Daoy (cell line): ENCODE measurements at places on chromosomes 5 and 9.

DNA sequence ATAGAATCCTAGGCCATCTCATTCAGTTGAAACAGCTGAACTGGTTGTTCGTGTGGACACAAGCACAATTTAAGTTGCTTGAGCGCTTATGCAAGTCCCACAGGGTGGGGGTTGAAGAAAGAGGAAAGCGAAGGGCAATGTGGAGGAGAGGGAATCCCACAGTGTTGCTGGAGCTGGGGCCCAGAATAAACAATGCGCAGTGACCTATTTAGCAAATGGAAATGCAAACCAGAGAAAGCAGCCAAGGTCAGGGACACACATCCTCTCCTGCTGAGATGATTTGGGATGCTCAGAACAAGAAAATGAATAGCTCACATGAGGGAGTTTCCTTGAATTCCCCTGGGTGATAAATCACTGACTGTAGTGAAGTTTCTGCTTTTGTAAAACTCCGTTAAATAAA lies 838.3 kb downstream of the TLE4 start:
- no peak for DNase-seq

DNA sequence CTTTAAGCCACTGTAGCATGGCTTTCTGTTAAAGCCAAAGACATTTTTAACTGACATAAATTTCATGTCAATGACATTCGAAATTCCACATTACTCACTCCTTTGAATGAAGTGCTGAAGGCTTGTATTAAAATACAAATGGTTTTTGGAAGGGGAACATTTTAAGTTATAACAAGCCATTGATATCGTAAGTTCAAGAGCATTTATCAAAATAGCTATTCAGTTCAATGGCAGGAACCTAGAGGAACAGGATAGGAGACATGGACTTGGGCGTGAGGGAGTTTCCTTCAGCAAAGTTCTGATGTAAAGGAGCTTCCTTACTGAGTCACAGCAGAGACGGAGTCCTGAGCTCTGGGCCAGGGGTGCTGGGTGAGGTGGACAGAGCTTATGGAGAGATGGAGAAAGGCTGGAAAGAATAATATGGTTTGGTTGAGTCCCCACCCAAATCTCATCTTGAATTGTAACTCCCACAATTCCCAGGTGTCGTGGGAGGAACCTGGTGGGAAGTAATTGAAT lies 631.8 kb downstream of the BNC2 start:
- no peak for DNase-seq

DNA sequence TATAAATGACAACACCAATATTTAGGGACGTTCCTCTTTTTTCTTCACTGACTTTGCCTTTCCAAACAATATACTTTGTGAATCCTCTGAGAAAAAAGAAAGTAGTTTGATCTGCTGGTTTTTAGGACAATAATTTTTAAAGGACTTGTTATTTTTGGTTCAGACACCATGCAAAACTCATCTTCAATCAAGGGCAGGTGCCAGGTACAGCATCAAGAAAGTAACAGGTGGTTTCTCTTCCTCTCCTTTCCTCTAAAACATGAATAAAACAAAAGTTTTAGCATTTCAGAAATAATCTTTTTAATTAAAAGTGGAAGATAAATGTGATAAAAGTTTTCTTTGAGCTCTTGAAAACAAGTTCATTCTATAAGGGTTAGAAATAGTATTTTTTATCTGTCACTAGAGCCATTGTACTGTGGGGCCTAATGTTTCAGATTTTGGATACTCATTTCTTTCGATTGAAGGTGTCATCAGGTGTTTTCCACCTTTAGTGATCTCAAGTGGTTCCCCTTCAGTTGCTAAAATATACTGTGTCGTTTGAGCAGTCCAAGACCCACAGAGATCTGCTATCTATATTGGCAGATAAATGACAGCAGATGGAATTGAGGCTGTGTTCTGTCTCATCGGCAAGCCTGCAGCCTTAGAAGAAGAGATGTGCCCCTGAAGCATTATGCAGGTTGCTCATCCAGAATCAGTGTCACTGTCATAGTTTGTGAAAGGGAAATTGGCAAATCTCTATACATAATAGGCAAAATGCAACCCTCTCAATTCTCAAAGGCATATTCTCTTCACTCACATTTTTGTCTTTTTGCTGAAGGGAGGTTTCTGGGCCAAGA lies 499.7 kb downstream of the PDE4D start:
- DNase-seq, result no peak

- DNase-seq, result no peak
These were observed 304.5 kb downstream of the TRPM3 start for GRCh38 chr9:70816891-70817290.

GRCh38 chr9:135840539-135840938 lies 66.8 kb downstream of the CAMSAP1 start:
- no peak for DNase-seq

DNA sequence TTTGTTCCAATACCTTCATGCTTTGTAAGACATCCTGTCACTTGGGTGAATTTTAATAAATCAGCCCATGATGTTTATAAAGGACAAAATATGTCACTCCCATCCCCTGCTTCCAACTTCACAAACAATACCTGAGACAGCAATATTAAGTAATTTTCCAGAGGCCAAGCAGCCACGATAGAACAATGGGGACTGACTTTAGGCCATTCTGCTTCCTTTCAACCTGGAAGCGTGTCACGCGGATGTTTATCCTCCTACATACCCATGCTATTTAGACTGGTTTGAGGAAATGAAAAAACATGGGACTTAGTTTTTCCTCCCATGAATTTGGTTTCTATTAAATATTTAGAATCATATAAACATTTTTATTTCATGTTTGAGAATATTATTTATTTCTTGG lies 82.9 kb downstream of the GRAMD2B start:
- no peak for DNase-seq

GRCh38 chr9:92077888-92078287 lies 37.3 kb downstream of the SPTLC1 start:
- no peak for DNase-seq

DNA sequence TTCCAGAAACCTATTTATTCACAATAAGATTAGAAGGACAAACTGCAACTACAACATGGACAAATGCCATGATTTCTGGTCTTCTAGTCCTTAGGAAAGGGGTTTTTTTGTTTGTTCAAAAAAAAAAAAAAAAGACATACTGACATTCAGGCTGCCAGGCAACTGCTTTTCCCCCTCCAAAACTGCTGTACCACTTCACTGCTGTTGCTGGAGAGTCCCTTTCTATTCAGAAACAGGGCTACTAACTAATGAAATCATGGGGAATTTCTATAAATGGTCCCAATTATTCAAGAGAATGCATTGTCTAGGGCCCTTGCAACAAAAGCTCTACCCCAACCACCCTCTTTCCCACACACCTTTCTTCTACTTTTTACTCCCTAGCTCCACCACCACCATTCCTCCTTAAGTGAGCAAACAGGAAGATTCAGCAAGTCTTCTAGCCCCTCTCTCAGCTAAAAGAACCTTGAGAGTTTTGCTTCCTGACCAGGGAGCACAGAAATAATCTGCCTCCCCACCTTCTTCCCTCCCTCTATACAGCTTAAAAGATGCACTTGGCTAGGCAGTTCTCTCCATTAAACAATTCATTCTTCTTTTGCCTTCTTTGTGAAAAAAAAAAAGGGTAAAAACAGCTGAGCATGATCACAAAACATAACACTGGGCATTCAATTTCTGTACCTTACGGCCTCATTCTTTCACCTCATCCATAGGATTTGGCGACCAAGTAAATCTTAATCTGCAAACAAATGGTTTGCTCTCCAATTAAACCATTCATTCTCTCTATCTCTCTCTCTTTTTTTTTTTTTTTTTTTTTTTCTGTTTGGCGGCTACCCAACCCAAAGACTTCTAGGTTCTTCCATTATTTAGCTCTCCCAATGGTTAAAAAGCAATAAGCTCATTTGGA lies 13.8 kb downstream of the ZNF608 start:
- no peak for DNase-seq

DNA sequence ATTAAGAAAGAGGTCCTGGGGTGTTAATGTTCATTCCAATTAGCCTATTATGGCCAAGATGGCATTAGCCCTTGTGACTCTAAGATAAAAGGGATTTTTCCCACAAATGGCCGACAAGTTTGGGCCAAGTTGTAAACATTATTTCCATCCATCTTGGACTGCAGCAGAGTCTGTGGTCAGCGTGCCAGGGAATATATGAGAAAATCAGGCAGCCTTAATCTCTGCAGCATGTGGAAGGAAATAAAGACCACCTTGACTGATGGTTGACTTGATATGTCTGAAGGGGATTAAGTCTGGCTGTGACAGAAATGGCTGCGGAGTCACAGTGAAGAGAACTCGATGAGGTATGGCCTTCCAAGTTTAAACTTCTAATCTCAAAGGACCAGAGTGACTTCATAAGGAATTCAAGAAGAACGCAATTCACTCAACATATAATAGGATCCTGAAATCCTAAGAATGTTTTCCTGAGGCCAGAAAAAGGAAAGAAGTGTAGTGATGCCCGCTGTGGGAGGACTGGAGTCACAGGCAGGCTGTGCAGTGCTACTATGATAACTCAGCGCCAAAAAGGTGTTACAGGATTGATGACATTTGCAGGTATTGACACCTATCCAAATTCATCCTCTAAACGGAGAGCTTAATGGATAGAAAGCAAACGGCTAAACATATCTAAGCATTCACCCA lies 287.1 kb downstream of the SEC61B start:
- DNase-seq, result no peak

DNA sequence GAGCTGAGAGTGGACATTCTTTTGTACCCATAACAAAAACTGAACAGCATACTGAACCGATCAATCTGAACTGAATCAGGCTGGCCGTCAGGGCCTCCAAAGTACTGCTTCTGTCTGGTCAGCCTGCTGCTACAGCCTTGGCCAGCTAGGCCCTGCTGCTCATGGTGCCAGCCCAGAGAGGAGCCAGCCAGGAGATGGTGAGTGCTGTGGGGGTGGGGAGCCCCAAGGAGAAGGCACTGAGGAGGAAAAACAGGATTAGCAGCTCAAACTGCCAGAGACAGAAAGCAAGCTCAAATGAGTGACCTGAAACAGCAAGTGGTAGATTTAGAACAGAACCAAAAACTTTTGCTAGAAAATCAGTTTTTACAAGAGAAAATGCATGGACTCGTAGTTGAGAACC lies 23.9 kb downstream of the SRP19 start:
- DNase-seq, result no peak

DNA sequence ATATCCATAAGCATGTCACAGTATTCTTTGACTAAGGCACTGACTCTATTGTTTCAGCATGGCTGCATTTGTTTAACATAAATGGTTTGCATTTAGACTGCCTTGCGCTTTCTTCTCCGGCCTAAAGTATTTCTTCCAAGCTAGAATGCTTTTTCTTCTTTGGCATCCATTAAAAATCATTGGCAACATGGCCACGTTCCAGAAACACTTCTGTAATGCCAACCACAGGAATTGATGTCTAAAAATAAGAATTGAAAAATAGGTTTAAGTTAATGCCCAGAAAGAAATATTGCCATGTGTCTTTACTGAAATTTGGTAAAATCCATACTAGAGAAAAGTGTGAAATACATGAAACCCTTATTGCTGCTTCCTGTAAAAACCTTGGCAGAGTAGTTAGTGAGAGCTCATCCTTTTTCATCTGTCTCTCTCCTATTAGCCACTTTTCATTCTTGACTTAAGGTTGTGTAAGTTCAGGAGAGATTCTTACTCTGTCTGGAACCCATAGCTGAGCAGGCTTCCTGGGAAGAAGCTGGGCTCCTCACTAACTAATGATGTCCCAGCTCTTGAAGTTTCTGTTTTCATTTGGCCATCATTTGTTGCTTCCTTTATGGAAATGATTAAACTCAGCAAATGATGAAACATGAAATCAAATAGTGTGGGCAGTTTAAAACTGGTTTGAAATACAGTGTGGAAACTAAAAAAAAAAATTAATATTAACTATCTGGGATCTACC lies 58.2 kb upstream of the RPS23 start:
- DNase-seq, result no peak

GRCh38 chr9:114287763-114288192 lies 35.1 kb upstream of the ORM1 start:
- no peak for DNase-seq

DNA sequence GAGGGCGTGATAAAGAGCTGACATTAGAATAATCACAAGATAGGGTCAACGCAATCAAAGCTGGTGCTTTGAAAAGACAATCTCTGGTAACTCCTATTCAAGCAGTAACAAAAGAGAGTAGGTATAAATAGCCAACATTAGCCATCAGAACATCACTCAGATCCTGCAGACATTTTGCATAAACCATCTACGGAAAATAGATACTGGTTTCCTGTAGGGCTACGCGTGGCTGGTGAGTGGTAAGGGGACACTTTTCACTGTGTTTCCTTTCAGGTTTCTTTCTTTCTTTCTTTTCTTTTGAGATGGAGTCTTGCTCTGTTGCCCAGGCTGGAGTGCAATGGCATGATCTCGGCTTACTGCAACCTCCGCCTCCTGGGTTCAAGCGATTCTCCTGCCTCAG lies 22.3 kb downstream of the TTF1 start:
- no peak for DNase-seq

GRCh38 chr5:313265-313664 lies 8.2 kb upstream of the AHRR start:
- no peak for DNase-seq

- peak; percentile 28 for DNase-seq
These were observed 16.9 kb downstream of the SEMA6A start for GRCh38 chr5:116557669-116558271.

DNA sequence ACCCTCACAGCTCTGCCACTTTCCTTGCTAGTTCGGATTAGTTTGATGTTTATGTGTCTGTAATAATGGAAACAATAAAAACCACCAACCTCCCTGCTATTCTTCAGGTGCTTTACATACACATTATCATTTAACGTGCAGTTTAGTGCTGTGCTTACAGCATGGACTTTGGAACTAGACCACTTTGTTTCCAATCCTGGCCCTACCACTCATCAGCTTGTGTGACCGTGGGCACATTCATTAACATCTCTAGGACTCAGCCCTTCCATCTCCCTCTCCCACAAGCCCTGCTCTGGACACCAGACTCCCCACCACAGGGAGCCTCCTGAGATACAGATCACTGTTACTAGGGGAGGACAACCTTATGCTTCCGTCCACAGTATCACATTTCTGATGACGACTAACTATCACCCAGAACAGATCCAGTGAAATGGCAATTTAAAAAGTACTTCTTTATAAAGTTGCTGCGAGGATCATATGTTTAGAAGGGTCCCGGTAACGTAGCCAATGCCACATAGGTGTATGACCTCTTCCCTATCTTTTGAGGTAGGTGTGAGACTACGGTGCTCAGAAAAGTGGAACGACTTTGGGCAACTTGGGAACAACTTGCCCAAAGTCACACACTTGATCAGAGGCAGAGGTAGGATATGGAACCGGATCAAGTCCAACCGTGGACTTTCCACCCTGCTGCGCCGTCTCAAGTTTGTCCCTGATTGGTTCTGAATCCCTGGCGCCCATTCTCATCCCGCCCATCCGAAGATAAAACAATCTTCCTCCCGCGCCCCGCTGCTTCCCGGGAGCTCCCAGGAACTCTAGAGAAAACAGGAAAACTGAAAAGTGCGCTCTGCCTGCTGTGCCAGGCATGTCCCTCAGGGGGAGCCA lies 132.4 kb upstream of the NIPBL start:
- DNase-seq, result peak; percentile 84

DNA sequence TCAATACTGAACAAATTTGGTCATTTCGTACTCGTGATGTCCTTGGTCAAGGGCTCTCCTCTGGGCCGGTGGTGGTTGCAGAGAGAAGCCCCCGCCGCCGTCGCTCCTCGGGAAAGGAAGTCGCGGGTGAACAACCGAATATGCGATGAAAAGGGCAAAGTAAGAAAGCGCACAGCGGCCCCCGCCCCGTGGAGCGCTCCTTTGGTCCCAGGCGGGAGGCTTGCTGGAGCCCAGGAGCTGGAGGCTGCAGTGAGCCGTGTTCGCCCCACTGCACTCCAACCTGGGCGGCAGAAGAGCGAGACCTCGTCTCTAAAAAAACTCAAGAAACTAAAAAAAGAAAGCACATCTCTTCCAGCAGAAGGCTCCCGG lies 108.4 kb upstream of the LARP1 start:
- no peak for DNase-seq

- DNase-seq, result no peak
These were observed 523.0 kb upstream of the PTPRD start for GRCh38 chr9:11135851-11136250.
